ENCODE measurements at places on chromosomes 13 and 19.

GRCh38 chr19:43499042-43499441, 5.5 kb downstream of the PHLDB3 start:
- no peak overlapping the region for H3K27ac ChIP-seq
- H3K4me3 ChIP-seq: no peak overlapping the region
- peaks cover 15% of the 10 kb centered on the region for H3K27me3 ChIP-seq
- peaks cover 3% of the 10 kb centered on the region for H3K36me3 ChIP-seq

DNA sequence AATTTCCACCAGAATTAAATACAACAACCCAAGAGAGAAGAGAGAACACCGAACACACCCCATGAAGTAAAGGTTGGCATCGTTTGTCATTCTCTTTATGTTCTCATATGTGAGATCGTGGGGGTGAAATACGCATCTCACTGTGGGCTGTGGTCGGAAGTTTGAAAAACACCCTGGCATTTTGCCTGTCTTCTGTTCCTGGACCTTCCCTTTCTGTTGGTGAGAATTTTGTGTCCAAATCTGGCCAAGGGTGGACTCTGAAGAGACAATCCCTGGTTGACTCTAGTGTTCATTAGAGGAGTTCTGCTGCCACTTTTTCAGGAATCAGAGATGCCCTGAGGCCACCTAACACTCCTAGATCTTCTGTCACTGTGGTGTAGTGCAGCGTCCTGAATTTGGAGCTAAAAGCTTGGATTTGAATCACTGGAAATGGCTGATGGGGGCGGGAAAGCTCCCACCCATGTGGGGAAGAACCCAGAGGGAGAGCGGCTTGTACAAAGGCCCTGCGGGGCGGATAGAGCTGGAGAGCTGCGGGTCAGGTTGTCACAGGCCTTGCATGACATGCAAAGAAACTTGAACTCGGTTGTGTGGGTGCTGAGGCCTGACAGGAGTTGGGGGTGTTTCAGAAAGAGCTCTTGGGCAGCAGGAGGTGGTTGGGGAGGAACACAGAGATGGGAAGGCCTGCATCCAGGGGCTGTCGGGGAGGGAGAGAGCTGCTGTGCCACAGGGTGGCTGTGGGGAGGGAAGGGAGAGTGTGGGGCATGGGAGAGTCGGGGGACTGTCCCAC, 11.1 kb upstream of the SPATA13 start:
- H3K4me1 ChIP-seq: peaks cover 6% of the 10 kb centered on the region
- no peak for DNase-seq
- no peaks in the 10 kb centered on the region for H3K36me3 ChIP-seq
- no peak overlapping the region for H3K4me3 ChIP-seq
- no peaks in the 10 kb centered on the region for H3K27me3 ChIP-seq

- H3K36me3 ChIP-seq: no peaks in the 10 kb centered on the region
- H3K4me1 ChIP-seq: no peaks in the 10 kb centered on the region
- no peak overlapping the region for H3K27ac ChIP-seq
Measured at GRCh38 chr19:58355908-58356765, 2.8 kb upstream of the A1BG start.

GRCh38 chr13:73063166-73063565, 4.4 kb downstream of the KLF5 start:
- no peak overlapping the region for H3K4me3 ChIP-seq
- no peak overlapping the region for H3K27ac ChIP-seq

- no peaks in the 10 kb centered on the region for H3K27me3 ChIP-seq
- DNase-seq: peak; percentile 74
- peak overlapping the region; percentile 71 for H3K27ac ChIP-seq
- no peaks in the 10 kb centered on the region for H3K4me1 ChIP-seq
- H3K36me3 ChIP-seq: peaks cover 15% of the 10 kb centered on the region
- peak overlapping the region; percentile 85 for H3K4me3 ChIP-seq
Measured at GRCh38 chr13:99979453-99980200, 2.0 kb upstream of the ZIC2 start.

GRCh38 chr13:52319876-52320275, 86.1 kb downstream of the THSD1 start:
- H3K27me3 ChIP-seq: no peaks in the 10 kb centered on the region
- no peak overlapping the region for H3K4me3 ChIP-seq
- H3K4me1 ChIP-seq: no peaks in the 10 kb centered on the region
- no peak for DNase-seq
- no peaks in the 10 kb centered on the region for H3K36me3 ChIP-seq

- no peak overlapping the region for H3K4me3 ChIP-seq
- no peak overlapping the region for H3K27ac ChIP-seq
- no peaks in the 10 kb centered on the region for H3K36me3 ChIP-seq
- no peaks in the 10 kb centered on the region for H3K4me1 ChIP-seq
- no peaks in the 10 kb centered on the region for H3K27me3 ChIP-seq
- DNase-seq: no peak
Measured at GRCh38 chr13:54226876-54227275, 1198.3 kb downstream of the OLFM4 start.

DNA sequence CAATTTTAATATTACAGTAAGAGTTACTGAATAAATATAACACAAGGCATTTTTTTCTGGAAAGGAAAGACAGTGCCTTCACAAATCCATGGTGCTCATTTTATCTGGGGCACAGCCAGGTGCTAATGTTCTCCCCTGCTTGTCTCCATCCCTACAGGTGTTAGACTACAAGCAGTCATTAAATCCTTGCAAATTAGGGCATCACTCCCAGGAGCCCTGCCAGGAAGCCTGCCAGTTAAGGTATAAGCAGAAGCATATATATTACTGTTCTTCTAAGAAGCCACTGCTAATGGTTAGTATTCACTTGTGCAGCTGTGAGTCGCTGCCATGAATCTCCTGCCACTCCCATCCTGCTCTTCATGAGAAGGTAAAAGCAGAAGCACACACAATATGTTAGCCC, 149.7 kb downstream of the OXGR1 start:
- DNase-seq: no peak
- no peaks in the 10 kb centered on the region for H3K36me3 ChIP-seq
- no peaks in the 10 kb centered on the region for H3K4me1 ChIP-seq
- no peak overlapping the region for H3K4me3 ChIP-seq

GRCh38 chr19:45130888-45131615, 29.7 kb downstream of the NKPD1 start:
- no peaks in the 10 kb centered on the region for H3K36me3 ChIP-seq
- H3K4me1 ChIP-seq: peaks cover 8% of the 10 kb centered on the region
- H3K4me3 ChIP-seq: no peak overlapping the region
- H3K27me3 ChIP-seq: no peaks in the 10 kb centered on the region

- H3K36me3 ChIP-seq: no peaks in the 10 kb centered on the region
- H3K27ac ChIP-seq: no peak overlapping the region
- no peaks in the 10 kb centered on the region for H3K4me1 ChIP-seq
- H3K4me3 ChIP-seq: no peak overlapping the region
- no peak for DNase-seq
Measured at GRCh38 chr13:28128030-28128429, 10.3 kb upstream of the PAN3 start.

- H3K27ac ChIP-seq: no peak overlapping the region
- DNase-seq: no peak
- H3K27me3 ChIP-seq: no peaks in the 10 kb centered on the region
- H3K4me3 ChIP-seq: no peak overlapping the region
Measured at GRCh38 chr19:48239120-48239519, 16.6 kb downstream of the CARD8 start.

GRCh38 chr19:52197964-52198363, 8.1 kb downstream of the PPP2R1A start:
- H3K27ac ChIP-seq: no peak overlapping the region
- DNase-seq: no peak
- no peaks in the 10 kb centered on the region for H3K27me3 ChIP-seq
- H3K4me3 ChIP-seq: no peak overlapping the region

- no peaks in the 10 kb centered on the region for H3K27me3 ChIP-seq
- H3K27ac ChIP-seq: no peak overlapping the region
- no peaks in the 10 kb centered on the region for H3K4me1 ChIP-seq
- H3K4me3 ChIP-seq: no peak overlapping the region
- H3K36me3 ChIP-seq: no peaks in the 10 kb centered on the region
Measured at GRCh38 chr13:46716821-46717220, 80.1 kb downstream of the ESD start.

DNA sequence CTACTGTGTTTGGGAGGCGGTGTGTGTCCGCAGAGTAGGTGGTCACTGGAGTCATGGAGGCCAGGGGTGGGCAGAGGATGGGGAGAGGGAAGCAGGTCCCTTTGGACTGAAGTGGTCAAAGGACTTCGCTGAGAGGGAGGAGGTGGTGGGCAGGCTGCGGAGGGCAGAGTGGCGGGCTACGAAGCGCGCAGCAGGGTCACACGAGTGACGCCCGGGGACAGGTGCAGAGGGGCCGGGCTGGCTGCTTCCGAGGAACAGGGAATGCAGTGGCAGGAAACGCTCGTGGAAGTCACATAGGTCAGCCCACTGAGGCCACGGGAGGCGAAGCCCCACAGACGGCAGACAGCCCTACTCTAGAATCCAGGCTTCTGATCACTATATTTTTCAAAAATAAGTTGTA, 111.5 kb downstream of the URI1 start:
- DNase-seq: no peak
- H3K27me3 ChIP-seq: no peaks in the 10 kb centered on the region
- H3K27ac ChIP-seq: no peak overlapping the region
- H3K4me3 ChIP-seq: no peak overlapping the region
- no peaks in the 10 kb centered on the region for H3K4me1 ChIP-seq

GRCh38 chr13:48501705-48502104, 31.2 kb downstream of the RCBTB2 start:
- no peak overlapping the region for H3K27ac ChIP-seq
- H3K27me3 ChIP-seq: no peaks in the 10 kb centered on the region

DNA sequence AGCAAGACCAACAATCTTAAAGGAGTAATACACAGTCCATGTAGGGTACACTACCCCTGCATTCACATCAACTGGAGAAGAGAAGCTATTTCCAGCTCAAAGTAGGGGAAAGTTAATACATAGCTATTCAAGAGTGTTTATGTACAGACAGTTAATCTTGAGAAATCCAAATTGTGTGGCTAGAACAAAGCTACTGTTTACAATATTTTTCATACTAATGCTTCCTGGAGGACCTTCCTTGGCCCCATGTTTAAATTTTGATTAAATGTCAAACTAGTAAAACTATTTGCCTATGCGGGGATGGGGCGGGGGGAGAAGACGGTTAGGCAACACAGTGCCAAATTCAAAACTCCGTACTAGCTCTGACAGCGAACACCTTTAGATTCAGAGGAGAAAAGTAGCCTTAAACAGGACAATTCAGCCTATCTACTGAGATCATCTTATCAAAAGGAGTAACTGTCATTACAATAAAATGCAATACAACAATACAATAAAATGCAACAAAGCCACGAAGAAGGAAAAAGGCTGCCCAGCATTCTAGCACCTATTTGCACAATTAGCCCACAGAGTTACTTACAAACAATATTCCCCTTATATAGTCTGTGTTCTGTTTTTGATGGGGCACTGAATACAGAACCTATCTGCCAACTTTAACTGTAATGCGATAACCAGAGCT, 29.1 kb downstream of the BRD4 start:
- H3K4me1 ChIP-seq: no peaks in the 10 kb centered on the region
- H3K27ac ChIP-seq: no peak overlapping the region
- no peak for DNase-seq

DNA sequence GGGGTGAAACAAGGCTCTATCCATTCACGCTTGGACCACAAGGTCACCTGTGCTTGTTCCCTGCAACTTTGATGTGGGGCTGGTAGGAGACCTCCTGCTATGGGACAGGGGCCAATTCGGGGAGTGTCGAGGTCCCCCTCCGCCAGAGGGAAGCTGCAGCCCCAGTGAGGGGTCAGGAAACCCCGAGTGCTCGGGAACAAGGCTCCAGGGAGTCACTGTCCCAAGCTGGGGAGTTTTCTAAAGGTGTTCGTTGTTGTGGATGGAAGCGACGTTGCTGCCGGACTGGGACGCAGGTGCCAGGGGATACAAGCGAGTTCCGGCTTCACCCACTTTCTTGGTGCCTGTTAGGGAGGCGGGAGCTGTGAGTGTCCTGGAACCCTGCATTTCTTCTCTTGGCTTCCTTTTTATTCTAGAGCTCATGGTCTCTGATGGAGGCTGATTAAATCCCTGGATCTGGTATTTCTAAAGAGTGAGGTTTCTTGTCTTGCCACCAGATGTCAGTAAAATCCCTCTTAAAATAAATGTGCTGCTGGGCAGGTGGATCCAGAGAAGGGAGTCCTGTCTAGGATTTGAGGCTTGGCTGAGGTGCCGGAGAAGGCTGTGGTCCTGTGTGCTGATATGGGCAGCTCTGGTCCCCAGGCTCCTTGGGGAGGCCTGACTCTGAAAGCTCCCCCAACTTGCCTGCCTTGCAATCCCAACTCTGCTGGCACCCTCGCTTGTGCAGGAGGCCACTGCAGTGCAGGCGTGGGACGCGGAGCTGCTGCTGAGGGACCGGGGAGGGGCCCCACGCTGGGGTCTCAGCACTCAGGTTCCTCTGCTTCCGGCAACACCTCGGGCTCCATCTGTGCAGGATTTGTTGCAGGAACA, 153.9 kb downstream of the TEX29 start:
- no peak overlapping the region for H3K4me3 ChIP-seq
- H3K27me3 ChIP-seq: no peaks in the 10 kb centered on the region
- DNase-seq: peak; percentile 47
- H3K4me1 ChIP-seq: no peaks in the 10 kb centered on the region
- no peaks in the 10 kb centered on the region for H3K36me3 ChIP-seq

DNA sequence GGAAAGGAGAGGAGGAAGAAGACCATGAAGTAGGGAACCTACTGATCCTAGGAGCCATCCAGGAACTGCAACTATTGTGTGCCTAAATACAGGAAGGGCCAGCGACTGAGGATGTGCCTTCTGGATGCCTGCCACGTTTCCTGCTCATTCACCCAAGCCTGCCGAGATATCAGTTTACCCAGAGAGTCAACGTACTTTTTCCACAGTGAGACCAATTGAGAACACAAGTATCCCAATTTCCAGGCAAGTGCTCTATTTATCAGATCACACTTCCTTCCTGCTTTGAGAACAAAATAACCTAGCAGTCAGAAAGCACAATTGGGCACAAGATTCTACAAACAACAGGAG, 122.4 kb downstream of the AKAP11 start:
- no peaks in the 10 kb centered on the region for H3K36me3 ChIP-seq
- H3K4me3 ChIP-seq: no peak overlapping the region
- H3K27ac ChIP-seq: no peak overlapping the region
- H3K4me1 ChIP-seq: no peaks in the 10 kb centered on the region
- no peak for DNase-seq

- no peak overlapping the region for H3K4me3 ChIP-seq
- no peaks in the 10 kb centered on the region for H3K27me3 ChIP-seq
- no peaks in the 10 kb centered on the region for H3K4me1 ChIP-seq
- H3K36me3 ChIP-seq: no peaks in the 10 kb centered on the region
- no peak overlapping the region for H3K27ac ChIP-seq
Measured at GRCh38 chr13:98105929-98106336, 37.0 kb upstream of the FARP1 start.

GRCh38 chr13:101262306-101262705, 154.0 kb downstream of the NALCN start:
- H3K4me1 ChIP-seq: no peaks in the 10 kb centered on the region
- H3K36me3 ChIP-seq: no peaks in the 10 kb centered on the region
- H3K27me3 ChIP-seq: no peaks in the 10 kb centered on the region
- no peak for DNase-seq

- H3K4me1 ChIP-seq: peaks cover 4% of the 10 kb centered on the region
- no peak overlapping the region for H3K27ac ChIP-seq
Measured at GRCh38 chr19:45568732-45569131, 15.9 kb downstream of the OPA3 start.

GRCh38 chr19:2982983-2983350, 5.6 kb downstream of the TLE6 start:
- peaks cover 3% of the 10 kb centered on the region for H3K27me3 ChIP-seq
- DNase-seq: no peak
- H3K27ac ChIP-seq: no peak overlapping the region
- peaks cover 30% of the 10 kb centered on the region for H3K4me1 ChIP-seq
- H3K4me3 ChIP-seq: no peak overlapping the region

GRCh38 chr19:39818626-39819097, 15.3 kb downstream of the DYRK1B start:
- no peaks in the 10 kb centered on the region for H3K27me3 ChIP-seq
- H3K4me3 ChIP-seq: no peak overlapping the region
- no peak overlapping the region for H3K27ac ChIP-seq
- DNase-seq: no peak

Data from H1 (cell line).